ENCODE measurements at places on chromosomes 7 and 10.

DNA sequence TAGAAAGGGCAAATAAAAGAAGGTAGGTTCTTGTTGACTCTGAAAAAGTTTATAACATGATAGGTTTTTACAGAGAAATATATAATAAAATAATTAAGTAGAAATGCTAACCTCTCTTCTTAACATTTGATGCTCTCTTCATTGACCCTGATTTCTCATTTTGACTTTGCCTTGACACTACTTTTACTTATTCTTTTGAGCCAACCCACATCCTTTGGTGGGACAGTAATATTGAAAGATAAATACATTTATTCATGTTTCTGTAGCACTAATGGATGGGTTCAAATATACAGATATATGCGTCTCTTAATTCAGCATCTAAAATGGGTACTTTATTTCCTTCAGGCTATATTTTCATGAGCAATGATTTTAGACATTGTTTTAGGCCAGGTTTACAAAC lies 34.4 kb downstream of the DDC start:
- no peak for DNase-seq

DNA sequence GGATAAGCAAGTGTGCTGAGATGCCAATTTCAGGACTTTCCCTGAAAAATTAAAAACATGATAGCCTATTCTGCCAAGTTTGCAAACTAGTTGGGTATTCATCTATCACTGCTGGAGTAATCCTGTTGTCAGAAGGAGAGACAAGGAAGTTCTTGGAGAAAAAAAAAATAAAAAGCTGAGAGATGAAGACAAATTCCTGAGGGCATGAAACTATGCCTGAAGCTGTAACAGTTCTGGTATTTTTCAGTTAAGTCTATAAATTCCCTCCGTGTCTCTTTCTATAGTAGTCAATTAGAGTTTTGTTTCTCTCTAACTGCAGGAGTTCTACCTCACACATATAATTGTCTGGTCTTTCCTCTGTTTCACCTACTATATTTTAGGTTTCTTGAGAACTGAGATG lies 95.7 kb downstream of the DGKB start:
- DNase-seq: no peak

DNA sequence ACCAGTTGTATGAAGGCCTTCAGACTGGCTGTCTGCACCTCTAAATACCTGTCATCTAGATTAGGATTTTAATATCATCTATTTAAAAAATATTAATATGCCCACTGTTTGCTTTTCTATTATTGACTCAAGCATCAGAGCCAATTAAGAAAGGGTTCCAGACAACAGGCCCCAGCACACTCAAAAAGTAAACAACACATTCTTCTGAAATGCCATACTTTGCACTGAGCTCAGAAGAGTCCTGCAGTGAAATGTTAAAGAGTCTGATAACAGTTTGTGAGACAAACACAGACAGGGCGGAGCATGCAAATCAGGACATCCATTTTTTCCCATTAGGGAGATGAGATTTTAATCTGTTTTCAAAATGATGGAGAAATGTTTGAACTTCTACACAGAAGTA lies 45.9 kb upstream of the KLF6 start:
- no peak for DNase-seq

GRCh38 chr7:2920956-2921652 lies 77.0 kb upstream of the GNA12 start:
- DNase-seq: no peak

DNA sequence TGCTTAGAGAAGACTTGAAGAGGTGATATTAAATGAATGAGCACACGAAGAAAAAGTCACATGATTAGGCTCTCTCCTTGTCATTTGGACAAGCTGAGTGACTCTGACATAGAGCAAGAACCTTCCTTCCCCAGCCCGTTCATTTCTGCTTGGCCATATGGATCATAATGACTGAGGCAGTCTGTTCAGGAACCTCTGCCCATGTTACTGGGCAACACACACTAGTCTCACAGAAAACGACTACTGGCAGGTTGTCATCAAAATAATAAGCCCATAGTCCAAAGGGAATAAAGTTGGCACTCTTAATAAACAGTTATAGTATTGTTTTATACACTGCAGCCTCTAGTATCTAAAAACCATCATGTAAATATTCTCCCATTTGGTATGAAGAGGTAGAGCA lies 635.0 kb downstream of the REEP3 start:
- no peak for DNase-seq

- no peak for DNase-seq
These were observed 18.6 kb upstream of the MEST start for GRCh38 chr7:130473289-130473688.

DNA sequence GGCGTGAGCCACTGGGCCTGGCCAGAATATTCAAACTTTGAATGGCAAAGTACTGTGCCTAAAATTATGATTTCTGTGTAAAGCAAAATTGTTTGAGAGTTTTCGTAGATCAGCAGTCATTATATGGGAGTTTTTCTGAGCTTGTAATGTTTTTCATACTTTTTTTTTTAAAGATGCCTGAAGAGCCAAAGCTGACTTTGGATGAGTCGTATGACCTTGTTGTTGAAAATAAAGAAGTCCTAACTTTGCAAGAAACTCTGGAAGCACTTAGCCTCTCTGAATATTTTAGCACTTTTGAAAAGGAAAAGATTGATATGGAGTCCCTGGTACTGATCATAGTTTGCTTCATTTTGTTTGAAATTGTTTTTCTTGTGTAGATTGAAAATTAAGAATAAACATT lies 26.7 kb downstream of the SEC23IP start:
- no peak for DNase-seq

DNA sequence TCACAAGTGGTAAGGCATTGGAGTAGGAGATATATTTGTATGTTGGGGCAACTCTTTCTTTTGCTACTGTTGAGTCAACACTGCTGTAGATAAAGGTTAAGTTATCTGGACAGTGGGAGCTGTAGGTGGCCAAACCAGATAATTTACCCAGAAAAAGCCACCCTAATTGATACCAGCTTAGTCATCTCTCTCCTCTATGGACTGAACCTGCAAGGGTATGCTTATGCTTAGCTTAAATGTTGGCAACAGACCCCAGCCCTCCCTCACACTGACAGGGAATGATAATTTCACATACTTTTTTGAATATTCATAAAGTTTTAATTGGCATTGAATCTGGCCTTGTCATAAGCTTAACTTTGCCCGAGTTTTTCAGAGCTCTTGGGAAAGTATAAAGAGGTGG lies 66.3 kb downstream of the CREB5 start:
- no peak for DNase-seq

DNA sequence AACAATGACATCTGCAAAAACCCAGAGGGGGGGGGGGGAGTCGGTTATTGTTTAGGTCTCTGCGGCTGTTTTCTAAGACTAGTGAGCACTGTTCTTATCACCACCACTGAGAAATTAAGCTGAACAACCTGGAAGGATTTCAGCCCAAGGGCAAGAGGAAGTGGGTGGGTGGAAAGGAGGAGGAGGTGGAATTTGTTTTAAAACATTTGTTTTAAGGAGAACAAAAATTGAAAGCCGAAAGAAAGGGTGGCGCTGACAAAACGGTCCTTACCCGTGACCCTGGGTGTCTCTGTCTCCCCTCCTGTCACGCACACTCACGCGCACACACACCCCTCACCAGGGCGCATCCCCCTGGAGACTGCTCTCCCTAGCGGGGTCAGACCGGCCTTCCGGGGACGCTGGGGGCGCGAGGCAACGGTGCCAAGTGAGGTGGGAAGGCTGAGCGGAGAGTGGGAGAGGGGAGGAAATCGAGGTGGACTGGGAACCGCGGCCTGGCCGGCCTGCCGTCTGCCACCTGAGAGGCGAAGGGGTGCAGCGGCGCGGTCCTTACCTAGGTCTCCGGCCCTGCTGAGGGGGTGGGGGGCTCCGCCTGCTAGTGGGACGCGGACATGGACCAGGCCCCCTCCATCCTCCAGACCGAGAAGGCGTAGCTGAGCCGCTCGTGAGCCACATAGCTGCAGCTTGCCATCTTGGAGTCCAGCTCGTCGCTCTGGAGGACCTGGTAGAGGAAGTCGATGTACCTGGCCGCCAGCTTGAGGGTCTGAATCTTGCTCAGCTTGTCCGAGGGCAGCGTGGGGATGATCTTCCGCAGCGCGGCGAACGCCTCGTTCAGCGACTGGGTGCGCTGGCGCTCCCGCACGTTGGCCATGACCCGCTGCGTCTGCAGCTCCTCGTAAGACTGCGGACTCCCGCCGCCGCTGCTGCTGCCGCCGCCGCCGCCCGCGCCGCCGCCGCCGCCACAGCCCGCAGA lies 1.0 kb downstream of the TWIST1 start:
- DNase-seq: no peak

DNA sequence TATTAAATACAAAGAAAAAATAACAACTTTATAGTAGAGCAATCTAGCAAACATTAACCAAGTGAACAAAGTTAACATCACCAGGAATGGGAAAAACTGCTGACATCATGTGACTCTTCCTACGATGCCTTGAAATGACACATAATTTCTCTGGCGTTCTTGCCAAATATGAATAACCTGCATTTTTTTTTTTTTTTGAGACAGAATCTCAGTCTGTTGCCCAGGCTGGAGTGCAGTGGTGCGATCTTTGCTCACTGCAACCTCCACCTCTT lies 126.5 kb upstream of the VKORC1L1 start:
- DNase-seq: no peak

GRCh38 chr10:82294874-82295378 lies 419.9 kb downstream of the NRG3 start:
- DNase-seq: no peak

DNA sequence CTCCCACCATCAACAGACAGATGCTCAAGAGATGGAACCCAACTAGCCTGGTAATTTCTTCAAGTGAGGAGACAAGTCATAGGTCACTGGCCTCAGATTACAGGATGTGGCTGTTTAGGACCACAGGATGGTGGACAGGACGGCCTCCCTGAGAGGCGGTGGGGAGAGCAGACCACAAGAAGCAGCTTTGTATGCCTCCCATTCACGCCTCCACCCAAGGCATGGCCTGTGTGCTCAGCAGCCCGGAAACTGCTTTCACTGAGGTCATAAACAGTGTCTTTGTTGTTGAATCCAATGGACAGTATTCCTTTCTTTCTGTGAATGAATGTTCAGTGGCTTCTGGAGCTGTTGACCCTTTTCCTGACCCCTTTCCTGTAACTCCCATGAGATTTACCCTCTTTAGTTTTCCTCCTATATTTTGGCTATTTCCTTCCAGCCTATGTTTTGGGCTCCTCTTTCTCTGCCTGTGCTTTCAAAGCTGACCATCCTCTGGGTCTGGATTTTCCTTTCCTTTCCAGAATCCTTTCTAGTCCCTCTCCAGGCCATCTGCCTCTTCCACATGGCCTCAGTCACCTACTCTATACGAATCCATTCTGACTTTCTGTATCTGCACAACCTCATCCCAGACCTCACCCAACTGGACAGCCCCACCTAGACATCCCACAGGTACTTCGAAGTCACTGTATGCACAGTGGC lies 32.4 kb upstream of the INPP5F start:
- peak; percentile 50 for DNase-seq

DNA sequence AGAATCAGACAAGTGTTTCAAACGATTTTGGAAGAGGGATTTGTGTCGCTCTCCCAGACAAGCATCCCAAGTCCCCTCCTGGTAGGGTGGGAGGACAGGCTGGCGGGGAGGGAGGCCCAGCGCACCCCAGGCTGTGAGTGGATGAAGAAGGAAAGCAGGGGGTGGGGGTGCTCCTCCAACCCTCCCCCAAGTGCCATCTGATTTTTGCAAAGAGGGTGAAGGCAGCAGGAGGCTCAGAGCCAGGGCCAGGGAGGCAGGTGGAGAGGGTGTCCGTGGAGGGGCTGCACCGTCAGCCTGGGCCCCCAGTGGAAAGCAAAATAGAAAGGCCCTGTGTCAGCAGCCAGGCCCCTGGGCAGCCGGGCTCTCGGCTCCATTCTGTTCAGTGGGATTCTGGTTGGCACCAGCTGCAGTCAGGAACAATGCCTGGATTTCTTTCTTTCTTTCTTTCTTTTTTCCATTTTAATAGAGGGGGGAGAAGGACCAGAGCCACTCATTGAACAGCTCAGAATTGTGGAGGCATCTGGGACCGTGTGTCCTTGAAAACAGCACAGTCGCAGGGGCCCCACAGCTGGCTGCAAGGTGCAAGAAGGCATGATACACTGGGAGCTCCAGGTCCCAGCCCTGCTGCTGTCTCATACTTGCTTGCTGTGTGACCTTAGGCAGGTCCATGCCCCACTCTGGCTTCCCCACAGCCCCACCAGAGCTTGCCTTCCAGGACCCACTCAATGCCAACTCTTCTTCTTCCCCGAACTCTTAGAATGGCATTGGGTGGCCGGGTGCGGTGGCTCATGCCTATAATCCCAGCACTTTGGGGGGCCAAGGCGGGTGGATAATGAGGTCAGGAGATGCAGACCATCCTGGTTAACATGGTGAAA lies 7.1 kb upstream of the ZMIZ1 start:
- peak; percentile 63 for DNase-seq

GRCh38 chr7:70668606-70669358 lies 463.2 kb upstream of the GALNT17 start:
- no peak for DNase-seq

DNA sequence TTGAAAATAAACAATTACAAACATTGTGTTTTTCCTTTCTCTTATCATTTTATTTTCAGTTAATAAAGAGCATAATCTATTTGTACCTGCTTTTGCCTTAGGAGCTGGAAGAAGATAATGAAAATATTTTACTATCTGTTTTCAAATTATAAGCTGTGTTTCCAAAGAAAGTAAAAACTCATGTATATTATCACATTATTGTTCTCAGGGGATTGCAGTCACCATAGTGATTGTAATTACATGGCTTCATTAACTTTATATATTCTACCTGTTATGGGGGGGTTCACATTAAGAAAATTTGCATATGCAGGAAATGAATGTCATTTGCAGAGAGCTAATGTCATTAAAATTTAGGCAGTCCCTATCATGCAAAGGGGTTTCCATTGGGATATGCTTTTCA lies 542.3 kb downstream of the NXPH1 start:
- DNase-seq: no peak

- no peak for DNase-seq
These were observed 77.9 kb downstream of the TMEM178B start for GRCh38 chr7:141151746-141152145.

DNA sequence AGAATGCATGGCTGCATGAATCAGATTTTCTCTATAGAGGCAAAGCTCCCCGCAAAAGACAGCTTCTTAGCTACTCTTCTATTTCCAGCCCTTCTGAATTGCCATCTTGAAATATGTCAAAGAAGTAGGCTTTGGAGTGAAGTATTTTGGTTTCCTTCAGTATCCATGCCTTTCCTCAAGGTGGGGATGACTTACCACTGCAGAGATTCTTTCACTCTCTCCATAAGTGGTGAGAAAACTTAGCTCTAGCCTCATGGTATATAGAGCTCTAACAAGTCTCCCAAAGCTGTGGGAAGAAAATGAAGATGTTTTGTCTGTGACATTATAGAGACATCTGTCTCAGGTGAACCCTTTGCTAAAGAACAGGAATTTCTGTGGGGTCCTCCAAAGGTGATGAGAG lies 89.6 kb upstream of the ITGB1 start:
- DNase-seq: no peak

Measured in hypothalamus (tissue), 51 donors.